Activated naive CD4-positive, alpha-beta T cell treated with anti-CD3 and anti-CD28 coated beads, Interleukin-2, amount 50 U/mL, for 72 hours (primary cell): ENCODE measurements at places on chromosomes 7 and 10.

- no peak for DNase-seq
Measured at GRCh38 chr7:42575171-42575570, 336.7 kb downstream of the C7orf25 start.

GRCh38 chr7:1112625-1113547 lies 25.0 kb downstream of the GPER1 start:
- no peak for DNase-seq

DNA sequence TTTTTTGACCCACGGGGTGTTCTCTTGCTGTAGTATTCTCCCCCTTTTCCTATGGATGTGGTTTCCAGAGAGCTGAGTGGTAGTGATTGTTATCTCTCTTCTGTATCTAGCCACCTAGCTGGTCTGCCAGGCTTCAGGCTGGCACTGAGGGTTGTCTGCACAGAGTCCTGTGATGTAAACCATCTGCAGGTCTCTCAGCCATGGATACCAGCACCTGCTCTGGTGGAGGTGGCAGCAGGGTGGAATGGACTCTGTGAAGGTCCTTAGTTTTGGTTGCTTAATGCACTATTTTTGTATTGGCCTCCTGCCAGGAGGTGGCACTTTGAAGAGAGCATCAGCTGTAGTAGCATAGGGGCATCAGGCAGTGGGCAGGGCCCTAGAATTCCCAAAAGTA lies 851 bp downstream of the HYAL4 start:
- no peak for DNase-seq

GRCh38 chr7:159107161-159107892 lies 37.3 kb downstream of the VIPR2 start:
- DNase-seq, result no peak

DNA sequence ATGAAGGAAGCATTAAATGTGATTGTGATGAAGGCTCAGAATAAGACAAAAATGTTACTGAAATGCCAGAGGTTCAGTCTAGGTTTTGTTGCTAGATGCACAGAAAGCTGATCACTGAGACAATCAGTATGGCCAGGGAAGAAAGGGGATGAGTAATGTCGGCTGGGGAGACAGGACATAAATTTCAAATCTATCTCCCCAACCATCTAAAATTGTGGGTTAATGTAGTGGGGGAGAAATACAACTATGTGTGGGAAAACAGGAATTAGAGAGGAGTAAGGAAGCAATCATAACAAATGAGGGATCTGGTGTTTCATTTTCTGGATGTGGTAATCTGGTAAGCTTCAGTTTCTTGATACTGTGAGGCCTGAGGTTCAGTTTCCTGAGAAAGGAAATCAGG lies 1111.0 kb downstream of the XPNPEP1 start:
- DNase-seq, result no peak

GRCh38 chr10:110036640-110037039 lies 28.9 kb downstream of the ADD3 start:
- DNase-seq, result no peak
